Anterior cingulate cortex (tissue), 58 donors: ENCODE measurements at places on chromosomes 1 and 21.

- no peak for DNase-seq
Measured at GRCh38 chr1:54861070-54861761, 25.8 kb downstream of the DHCR24 start.

- DNase-seq = no peak
Measured at GRCh38 chr1:242239398-242239797, 240.5 kb upstream of the MAP1LC3C start.

DNA sequence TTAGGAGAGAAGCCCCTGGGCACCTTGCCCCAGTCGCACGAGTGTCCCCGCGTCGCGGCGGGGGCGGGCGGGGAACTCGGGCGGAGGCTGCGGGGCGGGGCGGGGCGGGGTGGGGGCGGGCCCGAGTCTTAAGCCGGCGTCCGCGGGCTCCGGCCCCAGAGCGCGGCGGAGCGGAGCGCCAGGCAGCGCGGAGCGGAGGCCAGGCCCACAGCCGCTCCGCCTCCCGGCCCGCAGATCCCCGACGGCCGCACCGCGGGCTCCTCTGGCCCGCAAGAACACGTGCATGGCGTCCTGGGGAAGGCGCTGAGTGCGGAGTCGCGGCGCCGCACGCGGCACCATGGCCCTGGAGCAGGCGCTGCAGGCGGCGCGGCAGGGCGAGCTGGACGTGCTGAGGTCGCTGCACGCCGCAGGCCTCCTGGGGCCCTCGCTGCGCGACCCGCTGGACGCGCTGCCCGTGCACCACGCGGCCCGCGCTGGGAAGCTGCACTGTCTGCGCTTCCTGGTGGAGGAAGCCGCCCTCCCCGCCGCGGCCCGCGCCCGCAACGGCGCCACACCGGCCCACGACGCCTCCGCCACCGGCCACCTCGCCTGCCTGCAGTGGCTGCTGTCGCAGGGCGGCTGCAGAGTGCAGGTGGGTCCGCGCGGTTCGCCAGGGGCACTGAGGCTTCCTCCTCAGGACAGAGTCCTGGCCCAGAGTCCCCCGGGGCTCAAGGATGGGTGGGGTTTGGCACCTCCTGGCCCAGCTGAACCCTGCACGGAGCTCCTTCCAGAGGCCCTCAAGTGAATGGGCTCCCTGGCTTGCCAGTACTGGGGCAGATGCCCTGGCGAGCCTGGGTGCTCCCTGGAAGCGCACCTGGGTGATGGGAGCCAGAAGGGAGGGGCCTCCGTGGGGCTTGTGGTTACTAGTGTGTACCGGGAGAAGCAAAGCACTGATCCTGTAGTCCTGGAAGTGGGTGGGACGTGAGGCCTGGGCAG lies at the start of gene ESPN:
Gene ESPN, plus strand, starts transcription at position 158 of the 975 bp plus-strand sequence. Its CDS starts 180 bp downstream, at position 338.
- DNase-seq = no peak

DNA sequence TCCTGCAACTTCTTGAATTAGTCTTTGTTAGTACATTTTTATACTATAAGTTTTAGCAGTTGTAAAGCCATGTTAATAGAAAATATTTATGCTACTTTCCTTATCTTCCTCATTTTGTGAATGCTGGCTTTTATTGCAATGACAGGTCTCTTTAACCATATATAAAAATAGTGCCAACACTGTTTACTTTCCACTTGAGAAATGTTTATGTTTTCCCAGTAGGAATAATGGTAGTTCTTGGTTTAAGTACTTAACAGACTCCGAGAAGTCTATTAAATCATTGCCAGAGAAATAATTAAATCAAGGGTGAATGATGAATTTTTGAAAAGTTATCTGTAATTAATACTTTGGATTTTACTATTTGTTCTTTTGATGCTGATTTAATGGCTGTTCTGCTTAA lies 9.7 kb downstream of the CHML start:
- no peak for DNase-seq

- DNase-seq = no peak
Measured at GRCh38 chr1:23446661-23447310, 22.2 kb upstream of the TCEA3 start.

- DNase-seq = no peak
Measured at GRCh38 chr21:29245104-29245643, 53.5 kb upstream of the BACH1 start.

DNA sequence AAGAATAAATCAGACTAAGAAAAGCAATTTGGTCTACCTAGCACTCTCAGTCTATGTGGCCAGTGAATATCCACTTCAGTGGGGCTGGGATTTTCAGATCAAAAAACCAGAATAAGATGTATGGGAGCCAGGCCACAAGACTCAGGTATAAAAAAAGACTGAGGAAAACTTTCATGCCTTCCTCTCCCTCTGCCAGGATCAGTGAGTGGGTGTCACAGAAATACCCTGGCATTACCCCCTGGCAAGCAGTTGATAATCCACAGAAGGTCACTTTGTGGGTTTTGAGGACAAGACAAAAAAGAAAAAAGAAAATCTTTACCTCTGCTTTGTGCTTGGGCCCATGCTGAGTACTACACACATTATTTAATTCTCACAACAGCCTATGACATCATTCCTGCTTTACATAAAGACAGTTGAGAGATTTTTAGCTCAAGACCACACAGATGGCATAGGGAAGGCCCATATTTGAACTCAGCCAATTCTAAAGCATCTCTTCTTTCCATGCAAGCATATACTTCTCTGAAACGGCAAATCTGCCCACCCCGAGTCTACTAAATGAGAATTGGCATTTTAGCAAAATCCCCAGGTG lies 57.6 kb downstream of the DESI2 start:
- DNase-seq = no peak

DNA sequence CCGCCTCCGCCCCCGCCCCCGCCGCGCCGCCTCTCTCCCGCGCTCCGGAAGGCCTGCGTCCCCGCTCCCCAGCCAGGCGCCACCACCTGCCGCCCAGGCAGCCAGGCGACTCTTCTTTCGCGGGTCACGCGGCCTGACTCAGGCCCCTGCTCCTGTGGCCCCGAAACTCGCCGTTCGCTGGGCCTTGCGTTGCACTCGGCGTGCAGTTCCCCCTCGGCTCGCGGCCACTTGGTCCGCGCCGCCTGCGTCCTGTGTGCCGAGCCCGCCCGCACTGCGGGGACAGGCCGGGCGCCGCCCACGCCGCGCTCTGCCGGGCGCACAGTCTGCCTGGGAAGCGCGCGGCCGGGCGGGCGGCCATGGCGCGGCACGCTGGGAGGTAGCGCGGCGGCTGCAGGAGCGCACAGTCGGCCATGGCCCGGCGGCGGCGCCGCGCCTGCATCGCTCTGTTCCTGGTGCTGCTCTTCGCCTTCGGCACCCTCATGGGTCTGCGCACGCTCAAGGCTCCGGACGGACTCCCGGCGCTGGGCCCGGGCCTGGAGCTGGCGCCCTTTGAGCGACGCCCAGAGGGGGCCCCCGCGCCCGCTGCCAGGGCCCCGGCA lies at the start of gene MANEAL:
Gene MANEAL, plus strand, starts transcription at position 75 of the 599 bp plus-strand sequence. Its CDS starts 336 bp downstream, at position 411.
- no peak for DNase-seq

- no peak for DNase-seq
Measured at GRCh38 chr1:40095806-40096205, 1.2 kb downstream of the PPT1 start.

- no peak for DNase-seq
Measured at GRCh38 chr21:33240404-33240803, 10.7 kb downstream of the IFNAR2 start.

- DNase-seq = no peak
Measured at GRCh38 chr1:34278211-34278610, 101.5 kb downstream of the C1orf94 start.

GRCh38 chr1:28950449-28950848 lies 36.1 kb downstream of the EPB41 start:
- DNase-seq = no peak

- no peak for DNase-seq
Measured at GRCh38 chr1:210123383-210123782, 109.2 kb upstream of the SERTAD4 start.

DNA sequence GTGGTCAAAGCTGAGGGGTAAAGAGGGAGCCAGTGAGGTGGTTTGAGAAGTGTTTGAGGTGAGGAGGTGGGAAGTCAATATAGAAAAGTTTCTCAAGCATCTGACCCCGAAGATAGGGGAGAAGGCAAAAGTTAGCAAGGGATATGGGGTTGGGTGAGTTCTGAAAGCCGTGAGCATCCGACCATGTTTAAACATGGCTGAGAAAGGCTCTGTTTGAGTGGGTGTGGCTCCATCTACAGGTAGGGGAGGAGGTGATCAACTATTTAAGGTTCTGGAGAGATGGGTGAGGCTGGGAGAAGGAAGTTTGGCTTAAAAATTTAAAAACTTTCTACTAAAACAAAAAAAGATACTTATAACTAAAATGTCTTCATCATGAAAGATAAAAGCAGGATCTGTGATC lies 273.8 kb downstream of the KCNJ6 start:
- no peak for DNase-seq

DNA sequence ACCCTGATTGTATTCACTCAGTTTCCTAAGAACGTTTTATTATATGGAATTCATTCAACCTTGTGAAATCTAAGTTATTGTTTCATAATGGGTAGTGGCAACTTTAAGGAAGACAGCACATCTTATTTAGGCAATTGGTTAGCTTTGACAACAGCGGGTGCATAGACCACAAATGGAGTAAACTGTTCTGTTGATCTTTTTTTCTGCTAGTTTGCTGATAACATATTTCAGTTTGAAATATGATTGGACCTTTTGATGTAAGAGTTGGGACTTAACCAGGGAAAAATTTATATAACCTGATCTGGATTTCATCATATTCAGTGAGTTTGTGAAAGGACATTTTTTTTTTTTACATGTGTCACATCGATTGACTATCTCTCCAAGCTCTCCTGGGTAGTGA lies 151.7 kb downstream of the HLX start:
- no peak for DNase-seq

- no peak for DNase-seq
Measured at GRCh38 chr1:151478923-151479322, 19.6 kb upstream of the POGZ start.

- no peak for DNase-seq
Measured at GRCh38 chr1:110007046-110007830, 22.7 kb downstream of the AHCYL1 start.

DNA sequence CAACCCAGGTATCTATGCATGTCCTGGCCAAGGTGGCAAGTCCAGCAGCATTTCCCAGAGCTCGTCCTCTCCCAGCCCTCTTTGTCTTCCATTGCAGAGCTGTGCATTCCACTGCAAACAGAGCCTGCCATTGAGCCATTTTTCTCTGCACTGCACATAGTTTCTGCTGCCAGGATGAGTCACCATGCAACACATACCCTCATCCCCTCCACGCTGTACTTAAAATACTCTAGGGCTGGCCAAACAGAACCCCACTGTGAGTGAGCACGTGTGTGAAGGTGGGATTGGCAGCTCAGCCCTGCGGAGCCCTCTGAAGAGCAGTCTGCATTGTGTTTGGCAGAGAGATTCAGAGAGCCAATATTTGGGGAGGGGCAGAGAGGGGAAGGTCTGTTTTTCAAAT lies 3.9 kb upstream of the ATP1B1 start:
- DNase-seq = peak; percentile 71

GRCh38 chr1:228101614-228101993 lies 1.5 kb downstream of the C1orf35 start:
- no peak for DNase-seq

DNA sequence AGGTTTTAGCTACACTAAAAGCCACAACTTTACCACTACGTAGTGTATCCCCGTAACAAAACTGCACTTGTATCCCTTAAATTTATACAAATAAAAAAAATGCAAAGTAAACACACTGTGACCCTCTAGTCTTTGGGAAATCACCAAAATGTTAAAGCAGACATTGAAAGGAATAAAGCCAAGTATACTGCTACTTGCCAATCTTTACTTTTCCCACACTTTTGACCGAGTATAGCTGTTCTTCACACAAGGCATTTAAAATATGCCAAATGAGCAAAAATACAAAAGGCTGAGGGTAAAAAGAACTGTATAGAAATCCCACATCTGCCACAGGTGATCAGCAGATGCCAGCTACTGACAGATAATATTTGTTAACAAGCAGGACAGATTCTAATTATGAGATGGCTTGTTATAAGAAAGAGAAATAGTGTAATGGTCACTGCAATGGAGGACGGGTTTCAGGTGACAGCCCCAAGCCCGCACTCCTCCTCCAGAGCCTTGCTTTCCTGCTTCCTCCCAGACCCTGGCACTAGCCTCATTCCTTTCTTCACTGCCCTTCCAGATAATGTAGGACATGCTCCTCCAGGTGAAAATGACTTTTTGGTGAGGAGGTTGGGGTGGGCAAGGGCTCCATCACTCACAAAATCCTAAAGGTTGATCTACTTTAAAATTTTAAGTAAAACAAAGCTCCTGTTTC lies 18.1 kb downstream of the KCNT2 start:
- no peak for DNase-seq

DNA sequence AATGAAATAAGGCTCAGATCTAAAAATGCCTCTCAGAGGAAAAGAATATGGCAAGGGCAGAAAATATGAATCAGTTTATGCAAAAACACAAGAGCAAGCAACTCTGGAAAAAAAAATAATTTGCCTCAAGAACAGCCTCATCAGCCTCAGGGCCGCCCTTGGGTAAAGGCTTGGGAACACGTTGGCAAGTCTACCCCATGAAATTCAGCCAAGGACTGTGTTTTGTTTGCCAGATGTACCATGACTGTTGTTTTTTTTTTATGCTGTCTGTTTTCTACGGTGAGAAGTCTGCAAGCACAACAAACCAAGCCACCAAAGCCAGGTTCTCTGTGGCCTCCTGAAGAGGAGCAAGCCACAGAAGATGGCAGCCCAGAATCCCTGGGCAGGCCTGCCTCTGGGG lies 18.0 kb downstream of the HHIPL2 start:
- no peak for DNase-seq

GRCh38 chr1:26345718-26346117 lies 8.2 kb downstream of the CRYBG2 start:
- no peak for DNase-seq

DNA sequence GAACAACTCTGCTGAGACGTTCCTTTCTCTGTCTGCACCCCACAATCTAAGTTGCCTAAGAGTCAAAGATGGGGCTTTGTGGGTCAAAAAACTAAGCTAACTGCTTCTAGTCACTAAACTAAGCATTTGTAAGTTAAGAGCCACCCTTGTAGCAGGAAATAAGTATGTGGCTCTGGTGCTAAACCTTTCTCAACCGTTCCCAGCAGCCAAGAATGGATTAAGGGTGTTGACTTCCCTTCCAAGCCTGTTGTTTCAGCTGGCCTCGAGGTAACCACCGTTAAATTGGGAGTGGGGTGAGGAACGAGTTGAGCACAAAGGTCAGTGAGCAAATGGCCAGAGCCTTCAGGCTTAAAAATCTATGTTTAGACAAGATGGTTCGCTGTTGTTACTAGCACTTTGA lies 169.1 kb downstream of the TRIM33 start:
- no peak for DNase-seq

GRCh38 chr1:109768820-109769219 lies 5.1 kb upstream of the EPS8L3 start:
- DNase-seq = no peak

GRCh38 chr1:38327559-38327973 lies 281.0 kb upstream of the POU3F1 start:
- DNase-seq = no peak
